ENCODE measurements at places on chromosomes 11 and 22.
A peak's percentile ranks its signal among the peaks of the same experiment; 100 is the strongest.

DNA sequence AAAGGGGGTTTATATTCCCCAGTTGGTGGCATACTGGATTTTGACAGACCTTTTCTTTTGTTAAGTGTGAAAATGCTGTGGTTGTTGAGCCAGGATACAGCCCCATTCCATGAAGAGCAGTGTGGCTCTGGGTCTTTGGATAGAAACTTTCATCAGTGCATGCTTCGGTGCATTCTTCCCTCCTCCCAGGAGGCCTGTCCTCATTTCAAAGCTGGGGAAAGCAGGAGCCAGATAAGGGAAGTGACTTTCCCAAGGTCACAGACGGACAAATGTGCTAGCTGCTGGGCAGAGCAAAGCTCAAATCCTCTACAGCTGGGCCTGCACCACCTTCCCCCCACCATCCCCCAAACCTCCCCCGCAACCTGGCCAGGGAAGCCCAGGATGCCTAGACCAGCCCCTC, 184.5 kb upstream of the NTM start:
- no peak for DNase-seq

GRCh38 chr11:71236836-71237475, 15.4 kb downstream of the SHANK2 start:
- DNase-seq = no peak

- peak; percentile 4 for DNase-seq
These were observed 79.1 kb upstream of the KCNQ1OT1 start for GRCh38 chr11:2778630-2779498.

GRCh38 chr11:64745521-64746328, 1.8 kb upstream of the RASGRP2 start:
- DNase-seq = no peak

- DNase-seq = no peak
These were observed 236.7 kb downstream of the TTC28 start for GRCh38 chr22:28442711-28443525.

DNA sequence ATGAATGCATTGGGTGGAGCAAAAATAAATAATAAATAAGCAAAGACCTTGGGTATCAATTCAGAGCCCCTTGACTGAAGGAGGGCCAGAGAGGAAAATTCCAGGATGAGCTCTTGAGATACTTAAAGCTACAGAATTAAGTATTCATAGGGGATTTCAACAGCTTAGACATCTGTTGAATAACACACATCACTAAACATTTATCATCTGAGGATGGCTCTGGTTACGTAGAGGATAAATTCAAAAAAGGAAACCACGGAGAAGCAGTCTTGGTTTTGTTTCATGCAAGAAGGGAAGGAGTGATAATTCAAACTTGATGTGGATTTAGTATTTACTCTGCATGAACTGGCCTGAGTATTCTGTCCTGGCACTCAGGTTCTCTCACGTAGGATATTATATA, 29.8 kb downstream of the ARHGAP42 start:
- DNase-seq = no peak

DNA sequence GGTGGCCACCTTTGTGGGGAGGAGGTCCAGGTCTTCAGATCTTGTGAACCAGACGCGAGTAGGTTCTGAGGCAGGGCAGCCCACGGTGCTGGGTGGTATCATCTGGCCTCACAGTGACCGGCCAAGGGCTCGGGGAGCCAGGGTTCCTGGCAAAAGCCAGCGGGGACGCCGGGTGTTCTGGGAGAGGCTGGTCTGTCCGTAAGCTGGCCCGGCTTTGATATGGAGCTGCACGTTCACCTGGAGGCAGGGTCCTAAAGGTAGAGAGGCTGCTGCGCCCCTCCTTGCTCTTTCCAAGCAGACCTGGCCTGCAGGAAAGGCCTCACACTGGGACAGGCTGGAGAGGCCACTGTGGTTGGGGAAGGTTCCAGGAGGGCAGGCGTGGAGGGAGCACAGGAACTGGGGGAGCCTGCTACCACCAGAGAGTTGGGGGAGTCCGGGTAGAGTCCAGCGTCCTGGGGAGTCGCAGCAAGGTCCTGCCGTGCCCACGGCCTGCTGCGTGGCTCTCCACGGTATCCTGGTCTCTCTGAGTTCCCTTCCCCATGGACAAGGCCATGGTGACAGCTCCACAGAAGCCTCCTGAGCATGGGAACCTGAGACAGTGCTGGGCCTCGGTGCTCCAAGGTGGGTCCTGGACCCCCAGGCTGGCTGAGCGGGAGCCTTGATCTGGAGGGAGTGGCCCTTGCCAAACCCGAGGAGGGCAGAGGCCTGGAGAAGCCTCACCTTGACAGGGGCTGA, 452.4 kb upstream of the B3GAT1 start:
- DNase-seq = no peak

- DNase-seq = no peak
These were observed 127.3 kb upstream of the SEZ6L start for GRCh38 chr22:26041931-26042330.

DNA sequence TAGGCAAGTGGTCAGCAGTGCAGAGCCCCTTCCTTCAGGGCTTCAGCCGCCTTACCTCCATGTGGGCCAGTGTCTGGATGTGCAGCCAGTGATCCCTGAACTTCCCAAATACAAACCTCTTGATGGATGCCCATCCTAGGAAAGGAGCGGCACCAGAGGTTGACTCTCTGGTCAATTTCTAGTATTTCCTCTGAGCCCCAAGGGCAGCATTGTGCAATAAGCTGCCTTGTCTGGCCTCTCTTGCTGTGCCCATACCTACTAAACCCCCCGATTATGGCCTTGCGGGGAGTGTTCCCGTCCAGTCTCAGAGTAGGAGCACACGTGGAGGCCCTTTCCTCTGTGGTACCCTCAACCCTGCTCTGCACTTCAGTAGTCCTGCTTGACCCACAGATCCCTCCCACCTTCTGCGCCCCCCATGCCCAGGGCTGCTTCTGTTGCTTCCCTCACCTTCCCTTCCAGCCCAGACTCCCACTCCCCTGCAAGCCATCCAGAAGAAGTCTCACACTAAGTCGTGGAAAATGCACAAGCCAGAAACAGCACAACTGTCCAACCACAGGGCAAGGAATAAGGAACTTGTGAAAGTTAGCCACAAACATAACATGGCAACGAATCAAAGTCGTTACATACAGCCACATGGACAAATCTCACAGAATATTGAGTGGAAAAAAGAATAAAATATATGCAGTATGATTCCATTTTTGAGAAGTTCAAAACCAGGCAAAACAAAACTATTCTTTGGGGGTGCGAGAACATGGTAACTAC, 39.6 kb upstream of the HORMAD2 start:
- no peak for DNase-seq

GRCh38 chr22:34587357-34588356, 478.3 kb upstream of the ISX start:
- no peak for DNase-seq

DNA sequence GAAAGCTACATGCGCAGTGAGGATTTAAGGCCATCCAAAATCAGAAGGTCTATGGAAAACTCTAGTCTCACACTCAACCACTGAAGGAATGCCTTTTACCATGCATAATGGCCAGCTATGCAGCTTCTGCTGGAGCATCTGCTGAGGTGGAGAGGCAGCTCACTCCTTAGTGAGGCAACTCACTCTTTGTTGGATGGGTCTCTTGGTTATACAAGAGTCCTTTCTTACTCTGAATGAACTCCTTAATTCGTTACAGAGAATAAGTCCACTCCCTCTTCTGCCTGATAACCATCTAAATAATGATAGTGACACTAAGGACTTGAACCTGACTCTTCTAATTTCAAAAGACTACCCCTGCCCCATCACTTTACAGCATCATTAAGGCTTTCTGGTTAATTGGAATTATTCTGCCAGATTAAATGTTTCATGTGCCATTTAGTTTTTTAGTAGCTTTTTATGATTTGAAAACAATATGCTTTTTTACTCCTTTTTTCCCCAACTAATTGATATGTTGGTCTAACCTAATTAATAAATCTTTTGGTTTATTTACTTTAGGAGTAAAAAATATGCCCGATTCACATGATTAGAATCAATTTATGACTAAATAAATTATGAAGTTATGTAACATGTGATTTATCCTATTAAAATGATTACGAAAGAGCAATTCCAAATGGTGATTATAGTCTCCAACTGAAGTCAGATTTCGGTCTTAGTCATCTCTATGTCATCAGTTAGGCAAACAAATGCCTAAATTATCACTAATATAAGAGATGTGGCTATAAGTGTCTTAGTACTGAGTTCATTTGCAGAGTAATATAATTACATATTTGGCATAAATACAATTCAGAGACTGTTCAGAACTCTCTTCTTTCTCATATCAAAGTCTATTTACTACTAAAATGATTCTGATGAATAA, 286.7 kb upstream of the CCDC90B start:
- DNase-seq = no peak

GRCh38 chr11:96465512-96465911, 75.7 kb downstream of the JRKL start:
- no peak for DNase-seq

- no peak for DNase-seq
These were observed 127.3 kb downstream of the TENM4 start for GRCh38 chr11:79313530-79313913.

DNA sequence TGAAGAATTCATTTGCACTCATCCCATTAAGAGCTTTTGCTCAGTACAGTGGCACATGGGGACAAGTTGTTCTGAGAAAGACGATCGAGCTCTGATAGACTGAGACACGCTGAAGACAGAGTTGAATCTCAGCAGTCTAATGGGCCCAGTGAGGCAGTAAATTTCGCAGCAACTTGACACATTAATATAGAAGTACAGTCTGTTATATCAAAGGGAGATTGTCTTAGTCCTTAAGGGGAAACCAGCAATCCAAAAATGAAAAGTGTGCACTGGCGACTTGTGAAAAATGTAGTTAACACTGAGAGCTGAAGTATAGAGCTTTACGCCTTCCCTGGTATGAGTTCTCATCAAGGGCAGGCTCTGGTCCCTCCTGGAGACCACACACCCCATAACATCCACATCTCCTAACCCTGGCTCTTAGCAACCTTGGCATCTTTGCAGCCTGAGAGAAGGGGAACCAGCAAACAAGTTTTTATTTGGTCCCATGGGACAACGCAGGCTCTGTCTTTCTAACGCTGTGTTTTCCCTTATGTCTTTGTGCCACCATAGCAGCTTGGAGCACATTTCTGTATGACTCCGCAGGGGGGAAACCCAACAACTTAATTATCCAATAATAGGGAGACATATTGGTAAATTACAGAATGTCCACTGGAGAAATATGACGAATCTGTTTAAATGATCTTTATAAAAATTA, 952.5 kb downstream of the OPCML start:
- no peak for DNase-seq

DNA sequence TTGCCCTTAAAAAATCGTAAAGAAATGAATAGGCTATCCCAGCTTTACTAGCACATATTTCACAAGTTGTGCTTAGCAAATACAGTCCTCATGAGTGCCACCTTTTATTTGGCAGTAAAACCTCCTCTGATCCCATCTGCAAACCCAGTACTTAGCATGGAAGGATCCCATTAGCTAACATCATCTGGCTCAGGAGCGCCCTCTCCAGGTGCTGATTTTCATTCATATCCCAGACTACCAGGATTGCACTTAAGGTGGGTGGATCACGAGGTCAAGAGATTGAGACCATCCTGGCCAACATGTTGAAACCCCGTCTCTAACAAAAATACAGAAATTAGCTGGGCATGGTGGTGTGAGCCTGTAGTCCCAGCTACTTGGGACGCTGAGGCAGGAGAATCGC, 76.1 kb upstream of the PAX6 start:
- DNase-seq = no peak

- no peak for DNase-seq
These were observed 184.0 kb upstream of the SORL1-AS1 start for GRCh38 chr11:121636800-121637176.

GRCh38 chr22:47594836-47595521, 832.5 kb downstream of the TBC1D22A start:
- DNase-seq = no peak

DNA sequence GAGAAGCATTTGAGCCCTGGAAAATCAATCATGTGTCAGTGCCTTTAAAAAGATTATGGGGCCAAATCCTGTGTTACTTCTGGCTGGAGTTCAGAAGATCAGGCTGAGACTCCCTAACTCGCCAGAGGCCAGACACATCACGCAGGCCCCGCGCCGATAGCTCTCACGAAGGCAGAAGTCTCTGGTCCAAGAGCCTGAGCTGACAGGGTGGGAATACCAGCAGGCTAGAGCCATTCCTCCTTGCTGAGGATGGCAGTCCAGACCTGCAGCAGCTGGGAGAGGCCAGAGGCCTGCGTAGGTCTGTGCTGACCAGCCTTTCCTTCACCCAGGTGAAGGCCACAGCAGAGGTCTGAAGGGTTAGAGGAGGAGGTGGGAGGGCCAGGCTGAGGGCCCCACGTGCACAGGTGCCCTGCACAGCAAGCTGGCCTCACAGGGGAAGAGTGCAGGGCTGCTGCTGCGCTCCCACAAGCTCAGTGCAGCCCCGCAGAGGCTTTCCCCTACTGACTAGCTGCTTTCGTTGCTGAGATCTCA, 52.9 kb downstream of the ST14 start:
- no peak for DNase-seq

DNA sequence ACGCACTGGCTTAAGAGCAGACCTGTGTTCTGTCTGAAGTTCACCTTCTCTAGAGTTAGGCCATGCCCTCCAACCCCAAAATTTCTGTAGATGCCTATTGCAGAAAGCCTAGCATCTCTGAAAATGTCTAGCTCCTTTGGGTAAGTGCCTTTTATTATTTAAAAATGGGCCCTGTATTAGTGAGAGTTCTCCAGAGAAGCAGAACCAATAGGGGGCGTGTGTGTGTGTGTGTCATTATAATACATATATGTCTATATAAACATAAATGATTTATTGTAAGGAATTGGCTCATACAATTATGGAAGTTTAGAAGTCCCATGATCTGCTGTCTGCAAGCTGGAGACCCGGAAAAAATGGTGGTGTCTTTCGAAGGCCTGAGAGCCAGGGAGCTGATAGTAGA, 144.7 kb downstream of the TTC17 start:
- DNase-seq = no peak

GRCh38 chr11:95415837-95416304, 184.9 kb upstream of the SESN3 start:
- DNase-seq = peak; percentile 84

GRCh38 chr22:46753761-46754109, 8.7 kb upstream of the TBC1D22A start:
- DNase-seq = no peak

GRCh38 chr22:43131773-43132501, 11.3 kb downstream of the MCAT start:
- no peak for DNase-seq

DNA sequence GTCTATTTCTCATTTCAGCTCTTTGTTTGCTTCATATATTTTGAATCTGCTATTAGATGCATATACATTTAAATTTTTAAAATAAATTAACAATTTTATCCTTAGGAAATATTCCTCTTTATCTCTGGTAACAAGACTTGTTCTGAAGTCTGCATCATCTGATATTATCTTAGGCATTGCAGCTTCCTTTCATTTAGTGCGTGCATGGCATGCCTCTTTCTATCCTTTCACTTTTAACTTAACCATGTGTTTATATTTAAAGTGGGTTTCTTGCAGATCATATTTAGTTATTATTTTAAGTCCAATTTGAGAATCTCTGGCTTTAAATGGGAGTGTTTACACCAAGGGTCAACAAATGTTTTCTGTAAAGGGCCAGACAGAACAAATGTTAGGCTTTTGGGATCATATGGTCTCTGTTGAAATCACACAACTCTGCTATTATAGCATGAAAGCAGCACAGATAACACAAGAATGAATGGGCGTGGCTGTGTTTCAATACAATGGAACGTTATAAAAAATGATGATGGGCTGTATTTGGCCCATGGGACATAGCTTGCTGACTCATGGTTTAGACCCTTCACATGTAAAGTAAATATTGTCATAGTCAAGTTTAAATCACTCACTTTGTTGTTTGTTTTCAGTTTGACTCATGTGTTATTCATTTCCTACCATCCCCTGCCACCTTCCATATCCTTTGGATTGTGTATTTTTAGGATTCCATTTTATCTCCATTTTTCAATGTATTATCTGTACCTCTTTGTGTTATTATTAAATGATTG, 83.9 kb upstream of the SNX19 start:
- DNase-seq = peak; percentile 64
